ENCODE measurements at places on chromosomes 2 and 18. TPM values are rescaled to one million over a fixed set of nuclear protein-coding genes. Genes with fewer than 3 reads are reported as not detected.

GRCh38 chr2:235866373-235866772, 301.8 kb downstream of the GBX2 start:
- peaks cover 4% of the 10 kb centered on the region for H3K36me3 ChIP-seq
- H3K4me1 ChIP-seq = no peaks in the 10 kb centered on the region
- H3K27ac ChIP-seq = no peak overlapping the region
- DNase-seq = no peak
- H3K4me3 ChIP-seq = no peak overlapping the region

- H3K27ac ChIP-seq = no peak overlapping the region
- no peak for DNase-seq
- H3K4me1 ChIP-seq = no peaks in the 10 kb centered on the region
- no peaks in the 10 kb centered on the region for H3K27me3 ChIP-seq
Measured at GRCh38 chr2:46363535-46364170, 66.4 kb downstream of the EPAS1 start.

PRKAG3 gene
- not detected for total RNA-seq

DNA sequence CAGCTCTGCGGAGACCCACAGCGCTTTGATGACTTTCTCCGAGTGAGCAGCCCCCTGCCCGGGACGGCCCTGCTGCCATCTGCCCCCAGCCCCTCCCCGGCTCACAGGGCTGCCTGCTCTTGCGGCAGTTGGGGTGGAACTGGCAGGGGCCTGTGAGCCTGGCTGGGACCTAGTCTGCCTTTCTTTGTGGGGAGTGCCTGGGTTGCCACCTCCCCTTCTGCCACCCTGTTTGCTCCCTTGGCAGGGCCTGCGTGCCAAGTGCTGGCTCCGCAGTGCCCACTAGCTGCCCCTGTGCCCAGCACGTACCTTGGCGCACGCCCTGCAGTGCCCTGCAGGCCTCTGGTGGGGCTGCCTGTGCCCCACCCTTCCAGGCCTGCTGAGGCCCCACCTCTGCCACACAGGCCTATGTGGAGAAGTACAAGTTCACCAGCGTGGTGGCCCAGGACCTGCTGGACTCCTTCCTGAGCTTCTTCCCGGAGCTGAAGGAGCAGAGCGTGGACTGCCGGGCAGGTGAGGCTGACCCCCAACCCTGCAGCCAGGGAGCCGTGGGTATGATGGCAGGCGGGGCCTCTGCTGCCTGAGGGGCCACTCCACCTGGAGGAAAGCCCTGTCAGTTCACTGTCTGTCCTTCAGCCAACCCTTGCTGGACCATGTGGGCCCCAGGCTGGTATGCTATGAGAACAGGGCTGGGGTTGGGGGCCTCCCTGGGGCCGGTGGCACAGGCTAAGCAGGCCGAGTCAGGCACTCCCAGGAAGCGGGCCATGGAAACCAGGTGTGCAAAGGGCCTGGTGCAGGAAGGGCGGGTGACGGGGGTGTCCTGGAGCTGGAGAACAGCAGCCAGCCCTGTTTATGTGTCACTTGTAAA, 7.0 kb downstream of the RNPEPL1 start:
- no peak overlapping the region for H3K27ac ChIP-seq
- peaks cover 64% of the 10 kb centered on the region for H3K4me1 ChIP-seq
- no peak overlapping the region for H3K4me3 ChIP-seq
- peaks cover 68% of the 10 kb centered on the region for H3K36me3 ChIP-seq
- no peaks in the 10 kb centered on the region for H3K27me3 ChIP-seq

DNA sequence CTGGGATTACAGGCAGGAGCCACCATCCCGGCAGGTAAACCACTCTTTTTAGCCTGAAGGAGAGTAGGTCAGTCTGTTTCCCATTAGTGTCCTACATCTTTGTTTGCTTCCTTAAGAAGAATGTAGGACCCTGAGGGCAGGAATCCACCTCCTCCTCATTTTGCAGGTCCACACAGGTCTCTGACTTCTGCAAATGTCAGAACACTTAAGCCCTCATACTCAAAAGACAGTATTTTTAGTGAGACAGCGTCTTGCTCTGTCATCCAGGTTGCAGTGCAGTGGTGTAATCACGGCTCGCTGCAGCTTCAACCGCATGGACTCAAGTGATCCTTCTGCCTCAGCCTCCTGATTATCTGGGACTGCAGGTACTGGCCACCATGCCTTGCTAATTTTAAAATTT, 9.3 kb downstream of the PSTPIP2 start:
- H3K4me3 ChIP-seq = no peak overlapping the region
- DNase-seq = no peak
- peaks cover 7% of the 10 kb centered on the region for H3K4me1 ChIP-seq
- H3K27ac ChIP-seq = no peak overlapping the region
- no peaks in the 10 kb centered on the region for H3K36me3 ChIP-seq
- H3K27me3 ChIP-seq = no peaks in the 10 kb centered on the region

WNT6 gene
- 3.3 TPM for total RNA-seq

PPM1B gene
- total RNA-seq = 28.1 TPM

GRCh38 chr2:26608557-26608956, 32.6 kb downstream of the CIB4 start:
- H3K4me1 ChIP-seq = peaks cover 49% of the 10 kb centered on the region
- no peak overlapping the region for H3K27ac ChIP-seq
- H3K4me3 ChIP-seq = no peak overlapping the region

- no peak overlapping the region for H3K4me3 ChIP-seq
- peaks cover 12% of the 10 kb centered on the region for H3K4me1 ChIP-seq
- H3K27me3 ChIP-seq = no peaks in the 10 kb centered on the region
- H3K36me3 ChIP-seq = no peaks in the 10 kb centered on the region
- DNase-seq = peak; percentile 64
- no peak overlapping the region for H3K27ac ChIP-seq
Measured at GRCh38 chr2:108971661-108972566, 17.1 kb downstream of the EDAR start.

KIF1A gene
- 4.4 TPM for total RNA-seq

RAMP1 gene
- 0.87 TPM for total RNA-seq

DNA sequence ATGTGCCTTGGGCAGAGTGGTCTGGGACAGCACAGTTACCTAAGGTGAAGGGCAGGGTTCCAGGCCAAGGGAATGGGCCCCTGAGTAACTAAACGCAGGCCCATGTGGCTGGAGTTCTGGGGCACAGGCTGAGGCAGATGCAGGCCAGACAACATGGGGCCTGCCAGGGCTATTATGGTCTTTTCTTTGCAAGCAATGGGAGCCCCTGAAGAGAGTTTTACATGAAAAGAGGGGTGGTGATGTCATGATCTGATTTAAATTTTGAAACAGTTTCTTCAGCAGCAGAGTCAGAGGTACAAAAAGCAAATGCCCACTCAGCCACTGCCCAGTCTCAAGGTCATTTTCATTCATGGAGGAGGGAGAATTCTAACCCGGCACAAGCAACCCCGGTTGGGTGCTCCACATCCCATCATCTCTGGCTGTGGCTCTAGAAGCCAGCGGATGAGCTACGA, 5.6 kb downstream of the CHST10 start:
- no peak overlapping the region for H3K27ac ChIP-seq
- no peak overlapping the region for H3K4me3 ChIP-seq
- H3K27me3 ChIP-seq = no peaks in the 10 kb centered on the region
- no peak for DNase-seq

GRCh38 chr2:152542995-152543481, 174.2 kb downstream of the PRPF40A start:
- H3K4me1 ChIP-seq = peaks cover 17% of the 10 kb centered on the region
- H3K27ac ChIP-seq = peak overlapping the region; percentile 44
- DNase-seq = peak; percentile 84
- H3K27me3 ChIP-seq = no peaks in the 10 kb centered on the region

GRCh38 chr2:217163987-217164386, 304.1 kb upstream of the TNP1 start:
- H3K4me1 ChIP-seq = no peaks in the 10 kb centered on the region
- no peaks in the 10 kb centered on the region for H3K36me3 ChIP-seq
- no peak overlapping the region for H3K27ac ChIP-seq
- no peak for DNase-seq
- H3K27me3 ChIP-seq = no peaks in the 10 kb centered on the region
- no peak overlapping the region for H3K4me3 ChIP-seq

SATB2 gene
- total RNA-seq = 1.8 TPM

GRCh38 chr2:226228080-226228479, 571.5 kb downstream of the IRS1 start:
- no peak overlapping the region for H3K27ac ChIP-seq
- H3K27me3 ChIP-seq = no peaks in the 10 kb centered on the region
- no peaks in the 10 kb centered on the region for H3K36me3 ChIP-seq
- no peak for DNase-seq
- H3K4me3 ChIP-seq = no peak overlapping the region

GRCh38 chr2:108641756-108642155, 77.5 kb upstream of the RANBP2 start:
- H3K27me3 ChIP-seq = no peaks in the 10 kb centered on the region
- peaks cover 43% of the 10 kb centered on the region for H3K4me1 ChIP-seq
- no peak overlapping the region for H3K4me3 ChIP-seq
- DNase-seq = no peak
- no peaks in the 10 kb centered on the region for H3K36me3 ChIP-seq

IL36B gene
- not detected for total RNA-seq

GAD1 gene
- not detected for total RNA-seq

- H3K4me1 ChIP-seq = no peaks in the 10 kb centered on the region
- H3K27me3 ChIP-seq = no peaks in the 10 kb centered on the region
- H3K27ac ChIP-seq = peak overlapping the region; percentile 64
- H3K36me3 ChIP-seq = no peaks in the 10 kb centered on the region
Measured at GRCh38 chr2:238097988-238098871, 1.9 kb upstream of the ESPNL start.

DNA sequence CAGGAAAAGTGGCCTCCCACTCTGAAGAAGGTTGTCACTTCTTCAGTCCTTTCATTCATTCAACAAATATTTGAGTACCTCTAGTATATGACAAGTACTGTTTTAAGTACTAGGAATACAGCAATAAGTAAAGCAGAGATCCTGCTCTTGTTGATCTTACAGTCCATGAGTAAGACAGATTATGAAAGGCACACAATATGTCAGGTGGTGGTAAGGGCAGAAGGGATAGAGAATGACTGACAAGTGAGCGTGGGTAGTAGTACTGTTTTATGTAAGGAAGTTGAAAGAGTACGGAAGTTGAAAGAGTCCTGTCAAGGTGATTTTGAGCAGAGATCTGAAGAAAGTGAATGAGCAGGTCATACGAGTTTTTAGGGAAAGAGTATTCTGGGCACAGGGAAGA, 111.3 kb downstream of the GALNT1 start:
- peaks cover 31% of the 10 kb centered on the region for H3K36me3 ChIP-seq
- H3K27ac ChIP-seq = no peak overlapping the region
- peaks cover 15% of the 10 kb centered on the region for H3K4me1 ChIP-seq
- no peak overlapping the region for H3K4me3 ChIP-seq

DNA sequence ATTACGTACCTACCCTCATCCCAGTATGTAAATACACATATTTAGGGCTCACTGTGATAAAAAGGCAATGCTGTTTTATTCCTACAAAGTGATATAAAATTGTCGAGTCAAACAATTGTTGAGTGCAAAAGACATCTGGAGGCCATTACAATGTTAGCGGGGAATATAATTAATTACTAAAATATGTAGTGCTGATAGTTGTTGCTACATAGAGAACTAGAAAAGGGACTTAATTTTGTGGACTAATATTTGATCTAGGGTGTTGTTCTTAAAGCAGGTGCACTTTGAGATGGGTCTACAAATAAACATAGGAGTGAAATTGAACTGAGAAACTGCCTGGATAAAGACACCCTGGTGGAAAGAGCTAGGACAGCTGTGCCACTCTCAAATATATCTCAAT, 300.1 kb downstream of the NOL4 start:
- no peaks in the 10 kb centered on the region for H3K4me1 ChIP-seq
- no peaks in the 10 kb centered on the region for H3K36me3 ChIP-seq
- no peak overlapping the region for H3K4me3 ChIP-seq
- DNase-seq = no peak
- H3K27me3 ChIP-seq = no peaks in the 10 kb centered on the region
- no peak overlapping the region for H3K27ac ChIP-seq

DNA sequence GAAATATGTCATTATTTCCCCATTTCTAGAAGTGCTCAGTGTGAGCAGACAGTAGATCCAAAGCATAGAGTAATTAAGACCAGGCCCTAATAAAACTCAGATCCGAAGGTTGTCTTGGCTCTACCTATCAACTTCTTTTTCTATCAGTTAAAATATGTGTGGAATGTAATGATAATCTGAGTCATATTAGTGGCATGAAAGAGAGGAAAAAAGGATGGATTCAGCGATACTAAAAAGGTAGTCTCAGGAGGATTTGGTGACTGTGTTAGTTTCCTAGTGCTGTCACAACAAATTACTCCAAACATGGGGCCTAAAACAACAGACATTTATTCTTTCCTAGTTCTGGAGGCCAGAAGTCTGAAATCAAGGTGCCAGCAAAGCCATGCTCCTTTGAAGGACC, 103.7 kb upstream of the NABP1 start:
- H3K4me1 ChIP-seq = no peaks in the 10 kb centered on the region
- no peak overlapping the region for H3K27ac ChIP-seq
- H3K36me3 ChIP-seq = no peaks in the 10 kb centered on the region
- no peak overlapping the region for H3K4me3 ChIP-seq

STON1 gene
- total RNA-seq = 12.7 TPM

NOL4 gene
- 1.8 TPM for total RNA-seq

GRCh38 chr2:70981866-70982810, 3.7 kb downstream of the ANKRD53 start:
- no peak overlapping the region for H3K4me3 ChIP-seq
- no peaks in the 10 kb centered on the region for H3K27me3 ChIP-seq
- H3K4me1 ChIP-seq = peaks cover 31% of the 10 kb centered on the region
- no peak overlapping the region for H3K27ac ChIP-seq
- no peak for DNase-seq

GAREM1 gene
- 32.9 TPM for total RNA-seq

DNA sequence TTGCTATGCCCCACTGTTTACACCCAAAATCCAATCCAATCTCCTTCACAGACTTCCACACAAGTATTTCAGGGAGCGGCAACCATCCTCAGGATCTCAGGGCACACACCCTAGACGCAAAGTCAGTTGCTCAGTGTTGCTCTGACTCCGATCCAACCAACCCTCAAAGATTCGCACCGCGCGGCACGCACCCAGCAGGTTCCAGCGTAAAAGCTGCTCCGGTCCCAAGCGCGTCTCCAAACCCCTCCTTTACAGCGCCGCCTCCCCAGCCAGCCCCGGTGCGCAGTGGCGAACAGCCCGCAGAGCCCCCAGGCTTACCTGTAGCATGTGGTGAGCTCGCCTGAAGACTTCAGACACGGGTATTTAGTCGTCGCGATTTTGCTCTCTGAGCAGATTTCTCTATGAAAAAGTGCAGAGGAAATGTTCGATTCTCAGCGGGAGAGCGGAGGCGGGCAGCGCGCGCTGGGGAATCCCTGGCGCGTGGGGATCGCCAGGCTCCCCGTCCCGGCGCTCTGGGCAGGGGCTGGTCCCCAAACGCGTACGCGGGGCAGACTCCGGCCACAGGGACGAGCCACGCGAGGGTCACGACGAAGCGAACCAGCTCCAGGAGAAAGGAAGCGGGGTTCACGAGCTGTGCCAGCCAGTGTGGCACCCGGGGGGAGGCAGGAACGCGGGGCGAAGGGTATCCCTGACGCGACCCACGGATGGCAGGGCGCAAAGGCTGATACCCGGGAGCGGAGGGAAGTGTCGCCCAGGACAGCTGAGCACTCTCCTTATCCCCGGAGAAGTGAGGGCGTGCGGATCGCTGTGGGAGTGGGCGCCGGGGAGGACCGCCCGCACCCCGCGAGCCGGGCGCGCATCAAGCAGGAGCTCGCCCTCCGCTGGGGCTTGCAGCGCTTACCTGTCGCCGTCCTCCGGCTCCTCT, 650 bp downstream of the CCBE1 start:
- H3K27me3 ChIP-seq = peaks cover 25% of the 10 kb centered on the region
- H3K36me3 ChIP-seq = no peaks in the 10 kb centered on the region
- peak overlapping the region; percentile 61 for H3K27ac ChIP-seq
- H3K4me3 ChIP-seq = peak overlapping the region; percentile 48
